A673 (cell line): ENCODE measurements at places on chromosomes 2 and 18. TPM values are rescaled to one million over a fixed set of nuclear protein-coding genes. Genes with fewer than 3 reads are reported as not detected.

PARD3B gene
- 7.6 and 7.7 TPM in 2 replicates for total RNA-seq

CDCA7 gene
- total RNA-seq: 64.9 and 72.5 TPM in 2 replicates

UGT1A10 gene
- not detected in 2 replicates for total RNA-seq

LCT gene
- total RNA-seq: 0.37 and 0.39 TPM in 2 replicates

GCKR gene
- not detected in 2 replicates for total RNA-seq

DNA sequence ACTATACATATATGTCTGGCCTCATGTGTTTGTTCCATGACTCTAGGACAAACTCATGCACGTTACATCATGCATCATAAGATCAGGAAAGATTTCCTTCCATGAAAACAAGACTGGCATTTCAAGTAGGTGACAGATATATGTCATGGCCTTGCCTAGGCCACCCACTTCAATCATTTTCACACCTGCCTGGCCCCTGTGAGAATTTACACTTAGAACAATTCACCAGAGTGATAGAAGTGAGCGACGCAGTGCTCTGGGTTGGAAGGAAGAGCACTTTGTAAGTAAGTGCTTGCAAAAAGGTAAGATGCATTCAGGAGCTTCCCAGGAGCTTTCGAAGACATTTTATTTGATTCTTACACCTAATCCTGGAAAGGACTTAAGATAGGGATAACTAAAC is 39.5 kb downstream of the TMEM163 start:
- no peak for DNase-seq

DNA sequence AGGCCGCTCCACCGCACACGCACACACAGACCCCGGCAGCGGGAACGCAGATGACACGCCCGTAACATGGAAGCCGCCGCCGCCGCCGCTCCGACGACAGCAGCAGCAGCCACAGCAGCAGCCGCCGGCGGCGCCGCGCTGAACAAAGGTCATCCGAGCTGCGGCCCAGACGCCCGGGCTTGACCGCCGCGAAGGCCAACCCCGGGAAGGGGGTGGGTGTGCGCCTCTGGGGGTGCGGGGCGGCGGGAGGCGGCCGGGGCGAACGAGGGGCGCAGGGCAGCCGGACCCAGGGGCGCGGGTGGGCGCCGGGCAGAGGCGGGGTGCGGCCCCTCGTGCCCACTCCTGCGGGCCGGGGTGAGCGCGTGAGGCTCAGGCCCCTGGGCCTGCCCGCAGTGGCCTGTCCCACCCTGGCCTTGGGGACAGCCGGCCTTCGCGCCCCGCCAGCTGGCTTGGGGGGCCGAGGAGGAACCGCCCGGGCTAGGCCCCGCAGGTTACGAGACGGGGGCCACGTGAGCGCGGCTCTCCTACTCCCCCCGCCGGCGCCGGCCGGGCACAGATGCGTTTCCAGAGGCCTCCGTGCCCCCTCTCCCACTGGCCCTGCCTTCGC is 1.0 kb upstream of the ZNF532 start:
- peak; percentile 51 for DNase-seq

- no peak for DNase-seq
Observed at GRCh38 chr2:58045580-58046334, 849 bp upstream of the VRK2 start.

DNA sequence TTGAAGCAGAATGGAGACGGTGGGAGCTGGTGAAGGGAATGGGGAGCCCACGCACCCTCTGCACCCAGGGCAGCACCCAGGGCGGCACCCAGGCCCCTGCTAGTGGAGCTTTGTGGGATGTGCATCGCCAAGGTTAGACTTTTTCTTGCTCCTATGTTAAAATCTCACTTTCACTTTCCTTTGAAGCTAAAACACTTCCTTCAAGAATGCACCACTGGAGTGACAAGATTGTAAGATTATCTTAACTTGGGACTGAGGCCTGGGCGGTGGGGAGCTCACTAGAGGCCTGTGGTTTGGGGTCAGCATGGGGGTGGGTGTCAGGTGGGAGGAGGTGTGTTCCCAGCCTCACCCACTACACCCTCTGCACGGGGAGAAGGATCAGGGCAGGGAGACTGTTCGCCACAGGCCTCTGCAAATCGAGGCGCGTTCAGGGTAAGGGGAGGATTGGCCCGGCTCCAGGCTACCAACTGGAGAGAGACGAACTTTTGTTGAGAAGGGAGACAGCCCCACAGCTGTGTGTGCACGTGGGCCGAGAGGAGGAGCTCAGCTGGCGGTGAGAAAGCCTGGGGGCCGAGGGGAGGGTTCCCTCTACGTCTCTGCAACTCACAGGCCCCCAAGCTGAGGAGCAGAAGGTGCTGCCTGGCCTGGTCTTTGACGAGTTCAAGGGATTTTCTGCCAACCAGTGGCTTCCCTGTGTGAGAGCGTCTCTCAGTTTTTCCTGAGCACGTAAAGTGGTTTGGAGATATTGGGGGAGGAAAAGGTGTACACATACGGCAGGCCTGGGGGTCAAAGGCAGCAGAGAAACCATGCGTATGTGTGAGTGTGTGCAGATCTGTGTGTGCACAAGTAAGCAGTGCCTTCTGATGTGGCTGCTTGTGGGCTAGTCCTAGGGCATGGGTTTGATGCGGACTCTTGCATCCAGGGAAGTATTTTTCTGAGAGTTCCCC is 147.7 kb downstream of the KLHL29 start:
- peak; percentile 64 for DNase-seq

GRCh38 chr2:60523963-60524362 is 29.5 kb downstream of the BCL11A start:
- DNase-seq: no peak

- peak; percentile 91 for DNase-seq
Observed at GRCh38 chr2:78568782-78569373, 456.6 kb upstream of the REG3G start.

DNA sequence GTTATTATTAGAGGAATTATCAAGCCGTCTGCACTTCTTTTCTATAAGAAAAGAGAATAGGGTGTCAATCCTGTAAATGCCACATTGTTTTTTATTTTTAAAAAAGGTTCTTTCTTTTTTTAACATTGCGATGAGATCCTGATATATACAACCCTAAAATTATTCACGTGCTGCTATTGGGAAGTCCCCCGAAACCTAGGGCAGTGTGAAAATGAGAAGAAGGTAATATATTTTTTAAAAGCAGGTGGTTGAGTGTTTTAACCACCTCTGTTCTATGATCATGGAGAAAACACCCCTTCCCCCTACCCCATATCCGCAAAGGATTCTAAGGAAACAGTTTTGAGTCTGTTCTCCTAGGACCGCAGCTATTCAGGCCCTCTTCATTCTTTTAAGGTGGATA is 94.5 kb upstream of the KLHL14 start:
- DNase-seq: no peak

- peak; percentile 39 for DNase-seq
Observed at GRCh38 chr18:72700961-72701710, 157.0 kb upstream of the CBLN2 start.

DNA sequence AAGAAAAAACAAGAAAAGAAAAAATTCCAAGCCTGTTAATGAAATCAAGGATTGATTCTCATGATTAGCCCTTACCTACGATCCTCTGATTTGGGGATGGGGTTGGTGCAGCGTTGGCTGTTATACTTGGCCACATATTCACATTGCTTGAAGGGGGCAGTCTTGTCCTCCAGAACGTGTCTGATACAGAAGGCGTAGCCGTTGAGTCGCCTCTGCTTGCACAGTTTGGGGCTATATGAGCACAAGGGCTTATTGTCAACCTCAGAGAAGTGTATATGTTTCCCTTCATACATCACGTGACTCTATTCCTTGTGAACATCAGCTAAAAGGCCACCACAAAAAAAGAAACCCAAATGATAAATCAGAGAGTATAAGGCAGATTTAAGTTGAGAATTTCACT is 23.2 kb downstream of the INO80D start:
- no peak for DNase-seq

- DNase-seq: no peak
Observed at GRCh38 chr2:21103274-21103891, 20.4 kb upstream of the TDRD15 start.

DNA sequence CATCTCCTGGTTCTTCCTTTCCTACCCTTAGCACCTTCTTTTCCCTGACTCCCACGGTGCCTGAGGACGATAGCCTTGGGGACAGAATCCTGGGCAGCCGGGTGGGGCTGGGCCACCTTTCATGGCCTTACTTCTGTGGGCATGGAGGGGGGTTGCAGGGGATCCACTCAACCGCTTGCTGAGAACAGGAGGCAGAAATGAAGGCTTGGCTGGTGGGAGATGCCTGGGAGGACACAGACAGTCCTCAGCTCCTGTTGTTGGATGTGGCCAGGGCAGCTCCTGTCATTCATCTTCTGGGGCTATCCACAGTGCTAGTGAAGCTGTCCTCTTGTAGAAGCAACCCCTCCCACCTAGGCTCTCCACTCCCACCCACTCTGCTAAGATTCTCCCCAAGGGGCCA is 95.5 kb upstream of the CELF4 start:
- no peak for DNase-seq

DNA sequence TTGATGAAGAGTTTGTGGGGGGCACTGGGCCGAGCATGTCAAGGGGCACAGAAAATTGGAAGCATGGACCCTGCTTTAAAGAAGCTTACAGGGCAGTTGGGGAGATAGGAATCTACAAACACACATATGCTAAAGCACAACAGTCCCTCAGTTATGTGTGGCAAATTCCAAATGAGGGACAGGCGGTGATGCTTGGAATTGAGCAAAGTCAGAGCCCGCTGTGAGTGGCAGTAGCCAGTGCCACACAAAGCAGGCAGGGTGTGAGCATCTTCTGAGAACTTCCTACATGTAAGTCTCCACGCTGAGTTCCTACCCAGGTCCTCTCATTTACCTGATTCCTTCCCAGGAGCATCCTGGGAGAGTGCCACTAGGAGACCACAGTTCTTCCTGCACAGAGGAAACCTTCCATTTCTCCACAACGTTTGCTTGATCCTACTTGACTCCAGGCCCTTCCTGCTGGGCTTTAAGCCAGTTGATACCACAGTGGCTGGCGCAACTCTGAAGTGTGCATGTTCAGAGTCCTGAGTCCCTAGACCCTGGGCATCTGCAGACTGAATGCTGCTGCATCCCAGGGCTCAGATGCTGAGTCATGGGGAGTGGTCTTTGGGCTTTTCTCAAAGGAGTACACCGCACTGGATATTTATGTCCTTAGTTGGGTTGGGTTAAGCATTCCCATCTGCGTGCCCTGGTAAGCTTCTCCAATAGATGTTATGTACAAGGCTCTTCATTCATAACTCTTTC is 287.3 kb upstream of the REV1 start:
- DNase-seq: no peak

DNA sequence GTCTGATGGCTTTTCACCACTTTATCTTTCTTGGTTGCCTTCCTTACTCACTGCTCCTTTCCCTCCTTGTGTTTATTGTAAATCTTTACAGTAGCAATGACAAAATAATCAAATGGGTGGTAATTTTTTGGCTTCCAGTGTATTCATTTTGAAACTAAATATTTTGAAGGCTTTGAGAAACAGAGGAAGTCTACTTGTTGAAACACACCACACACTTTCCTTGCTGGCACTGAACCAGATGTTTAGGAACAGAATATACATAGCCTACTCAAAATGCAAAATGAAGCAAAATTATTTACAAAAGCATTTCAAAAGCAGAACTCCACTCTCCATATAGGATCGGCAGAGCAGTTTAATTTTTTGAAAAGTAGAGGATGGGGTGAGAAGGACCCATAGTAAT is 189.8 kb downstream of the LTBP1 start:
- no peak for DNase-seq
